ENCODE measurements at places on chromosomes 3 and 15.

DNA sequence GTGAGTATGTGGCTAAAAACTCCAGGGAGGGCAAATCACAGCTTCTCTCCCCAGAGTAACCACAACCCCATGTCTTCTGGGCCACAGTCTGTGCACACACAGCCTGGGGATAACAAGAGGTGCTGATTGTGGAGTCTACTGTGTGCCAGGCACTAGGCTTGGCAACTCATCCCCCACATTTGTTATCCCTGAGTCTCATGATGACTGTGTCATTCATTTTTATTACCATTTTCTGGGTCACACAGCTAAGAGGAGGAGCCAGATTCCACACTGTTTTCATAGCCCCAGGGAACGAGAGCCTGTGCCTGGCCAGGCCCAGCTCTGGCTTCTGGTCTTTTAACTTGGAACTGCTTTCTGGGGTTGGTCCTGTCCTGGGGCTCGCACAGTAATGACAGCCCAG lies 34.5 kb downstream of the ESYT3 start:
- peak; percentile 61 for DNase-seq

DNA sequence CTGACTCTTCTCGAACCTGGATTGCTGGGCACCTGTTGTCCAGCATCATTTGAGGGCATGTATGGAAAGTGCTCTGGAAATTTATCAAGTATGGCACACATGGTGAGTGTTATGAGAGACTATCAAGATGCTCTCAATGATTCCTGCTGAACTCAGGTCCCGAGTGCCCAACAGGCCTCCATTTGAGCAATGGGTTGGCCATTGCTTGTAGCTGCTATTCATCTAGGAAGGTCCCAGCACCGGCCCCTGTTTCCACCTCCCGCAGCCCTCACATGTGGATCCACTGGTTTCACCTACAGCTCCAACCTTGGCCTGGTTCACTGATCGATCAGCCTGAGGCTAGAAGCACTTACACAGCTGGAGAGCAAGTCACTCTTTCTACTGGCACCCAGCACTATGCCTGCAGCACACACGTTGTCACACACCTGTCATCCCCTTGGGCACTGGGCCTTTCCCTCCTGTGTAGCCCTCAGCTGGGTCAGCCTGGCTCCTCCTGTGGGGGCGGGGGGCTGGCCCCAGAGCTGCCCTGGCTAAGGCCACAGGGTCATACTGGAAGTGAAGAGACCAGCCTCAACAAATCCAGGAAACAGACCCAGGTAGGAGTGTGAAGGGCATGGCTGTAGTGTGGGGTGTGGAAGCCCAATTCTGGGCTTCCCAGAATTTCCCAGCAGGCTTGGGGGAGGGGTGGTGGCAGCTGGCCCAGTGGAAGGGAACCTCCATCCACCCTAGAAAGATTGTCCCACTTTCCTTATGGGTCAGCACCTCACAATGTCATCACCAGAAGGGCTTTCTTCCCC lies 41.7 kb upstream of the SMAD3 start:
- no peak for DNase-seq

- no peak for DNase-seq
Observed at GRCh38 chr15:76065245-76065644, 5.5 kb downstream of the TMEM266 start.

GRCh38 chr3:64601824-64602223 lies 86.0 kb downstream of the ADAMTS9 start:
- no peak for DNase-seq

DNA sequence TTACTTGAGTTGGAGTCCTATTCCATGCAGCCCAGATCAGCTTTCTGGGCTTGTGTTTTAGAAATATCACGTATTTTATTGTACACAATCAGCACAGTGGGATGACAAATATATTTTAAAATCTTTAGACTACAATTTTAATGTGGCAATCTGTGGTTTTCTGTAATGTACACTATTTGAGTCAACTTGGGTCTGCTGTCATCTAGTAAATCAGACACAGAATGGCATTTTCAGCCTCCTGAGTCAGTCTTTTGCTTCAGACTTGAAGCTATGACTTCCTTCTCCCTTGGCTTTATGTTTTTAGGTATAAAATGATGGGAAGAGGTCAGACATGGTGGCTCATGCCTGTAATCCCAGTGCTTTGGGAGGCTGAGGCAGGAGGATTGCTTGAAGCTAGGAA lies 232.1 kb downstream of the NECTIN3 start:
- peak; percentile 31 for DNase-seq

- no peak for DNase-seq
Observed at GRCh38 chr15:100901702-100902435, 17.3 kb upstream of the LRRK1 start.

DNA sequence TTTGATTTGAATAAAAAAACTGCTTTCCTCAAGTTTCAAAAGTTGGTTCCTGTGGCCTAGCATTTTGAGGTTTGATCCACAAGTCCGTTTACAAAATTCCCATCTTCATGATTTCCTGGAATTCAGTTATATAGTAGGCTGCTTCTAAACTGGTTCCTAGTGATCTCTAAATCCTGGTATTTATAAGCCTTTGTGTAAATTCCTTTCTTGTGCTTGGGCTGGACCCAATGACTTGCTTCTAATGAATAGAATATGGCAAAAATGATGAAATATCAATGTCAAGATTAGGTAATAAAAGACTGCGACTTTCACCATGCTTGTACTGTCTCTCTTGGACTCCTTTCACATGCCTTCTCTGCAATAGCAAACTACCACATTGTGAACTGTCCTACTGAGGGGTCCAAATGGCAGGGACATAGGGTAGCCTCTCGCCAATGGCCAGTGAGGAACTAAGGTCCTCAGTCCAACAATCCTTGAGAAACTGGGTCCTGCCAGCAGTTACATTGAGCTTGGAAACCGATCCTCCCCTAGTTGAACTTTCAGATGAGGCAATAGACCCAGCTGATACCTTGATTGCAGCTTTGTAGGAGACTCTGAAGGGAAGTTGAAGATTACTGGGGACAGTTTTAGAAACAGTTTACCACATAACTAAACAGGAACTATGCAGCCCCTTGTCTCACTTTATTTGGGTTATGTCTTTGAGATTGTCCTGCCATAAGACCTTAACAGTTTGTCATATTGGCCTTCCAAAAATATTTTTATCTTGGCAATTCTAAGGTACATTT lies 303.9 kb upstream of the TBC1D5 start:
- DNase-seq: no peak

- no peak for DNase-seq
Observed at GRCh38 chr3:40304352-40304751, 5.2 kb upstream of the EIF1B start.

DNA sequence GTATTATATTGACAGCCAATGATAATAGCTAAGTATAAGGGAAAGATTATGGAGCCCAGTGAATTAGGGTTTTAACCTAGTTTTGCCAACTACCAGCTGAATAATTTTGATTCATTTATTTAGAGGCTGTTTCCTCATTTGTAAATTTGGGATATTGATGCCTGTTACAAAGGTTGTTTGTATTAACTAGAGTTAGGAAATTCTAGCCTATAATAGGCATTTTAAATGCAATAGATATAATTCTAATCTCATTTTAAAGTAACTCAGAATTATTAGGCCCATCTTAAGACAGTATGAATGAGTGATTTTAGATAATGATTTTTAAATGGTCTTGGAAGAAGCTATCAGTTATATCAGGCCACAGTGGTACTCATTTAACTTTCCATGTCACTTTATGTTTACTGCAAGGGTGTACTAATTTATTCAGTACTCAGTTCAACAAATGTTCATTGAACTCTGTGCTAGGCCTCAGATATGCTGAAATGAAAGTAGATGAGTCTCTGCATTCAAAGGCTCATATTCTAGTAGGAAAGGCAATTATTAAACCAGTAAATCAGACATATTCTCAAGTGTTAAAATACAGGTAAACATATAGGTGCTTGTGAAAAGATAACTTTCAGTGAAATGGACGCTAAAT lies 200.8 kb downstream of the KLHL25 start:
- DNase-seq: no peak

DNA sequence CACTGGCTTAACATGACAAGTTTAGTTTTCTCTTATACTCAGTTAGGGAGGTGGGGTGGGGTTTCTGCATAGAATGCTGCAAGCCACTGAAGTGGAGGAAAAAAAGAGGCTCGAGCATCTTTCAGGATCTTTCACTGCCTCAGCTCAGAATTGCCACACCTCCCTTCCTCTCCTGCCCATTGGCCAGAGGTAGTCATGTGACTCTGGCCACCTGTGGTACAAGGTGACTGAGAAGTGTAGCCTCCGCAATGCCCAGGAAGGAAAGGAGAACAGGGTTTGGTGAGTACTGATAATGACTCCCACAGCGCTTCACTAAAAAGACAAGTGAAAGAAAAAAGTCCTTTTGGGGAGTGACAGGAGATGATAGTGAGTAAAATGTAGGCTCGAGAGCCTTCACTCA lies 124.3 kb upstream of the TRIM42 start:
- no peak for DNase-seq

GRCh38 chr3:188259596-188259995 lies 105.6 kb downstream of the LPP start:
- DNase-seq: no peak

- DNase-seq: no peak
Observed at GRCh38 chr15:31296219-31296645, 30.4 kb upstream of the KLF13 start.

- peak; percentile 50 for DNase-seq
Observed at GRCh38 chr3:194872669-194872977, 186.9 kb downstream of the FAM43A start.

GRCh38 chr15:41782371-41783282 lies 8.3 kb downstream of the MAPKBP1 start:
- DNase-seq: peak; percentile 50

GRCh38 chr15:78906316-78906620 lies 33.6 kb downstream of the MORF4L1 start:
- DNase-seq: peak; percentile 77

DNA sequence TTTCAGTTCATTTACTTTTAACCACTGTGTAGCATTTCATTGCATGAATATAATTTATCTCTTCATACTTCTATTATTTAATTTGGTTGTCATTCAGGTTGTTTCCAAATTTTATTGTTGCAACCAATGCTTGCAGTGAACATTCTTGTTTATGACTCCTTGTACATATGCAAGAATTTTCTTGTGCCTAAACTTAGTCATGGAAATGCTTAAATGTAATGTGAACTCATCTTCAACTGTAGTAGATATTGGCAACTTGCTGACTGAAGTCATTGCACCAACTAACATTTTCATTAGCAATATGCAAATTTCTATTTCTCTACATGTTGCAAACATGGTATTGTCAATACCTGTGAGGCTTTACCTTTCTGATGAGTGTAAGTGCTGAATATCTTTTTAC lies 26.7 kb downstream of the SIDT1 start:
- DNase-seq: no peak

GRCh38 chr3:184262764-184263179 lies 1.4 kb upstream of the CAMK2N2 start:
- no peak for DNase-seq

GRCh38 chr3:19348500-19348899 lies 200.2 kb downstream of the KCNH8 start:
- no peak for DNase-seq

GRCh38 chr3:170436697-170437096 lies 18.0 kb downstream of the CLDN11 start:
- no peak for DNase-seq

- no peak for DNase-seq
Observed at GRCh38 chr15:47470983-47471382, 246.3 kb upstream of the SEMA6D start.

DNA sequence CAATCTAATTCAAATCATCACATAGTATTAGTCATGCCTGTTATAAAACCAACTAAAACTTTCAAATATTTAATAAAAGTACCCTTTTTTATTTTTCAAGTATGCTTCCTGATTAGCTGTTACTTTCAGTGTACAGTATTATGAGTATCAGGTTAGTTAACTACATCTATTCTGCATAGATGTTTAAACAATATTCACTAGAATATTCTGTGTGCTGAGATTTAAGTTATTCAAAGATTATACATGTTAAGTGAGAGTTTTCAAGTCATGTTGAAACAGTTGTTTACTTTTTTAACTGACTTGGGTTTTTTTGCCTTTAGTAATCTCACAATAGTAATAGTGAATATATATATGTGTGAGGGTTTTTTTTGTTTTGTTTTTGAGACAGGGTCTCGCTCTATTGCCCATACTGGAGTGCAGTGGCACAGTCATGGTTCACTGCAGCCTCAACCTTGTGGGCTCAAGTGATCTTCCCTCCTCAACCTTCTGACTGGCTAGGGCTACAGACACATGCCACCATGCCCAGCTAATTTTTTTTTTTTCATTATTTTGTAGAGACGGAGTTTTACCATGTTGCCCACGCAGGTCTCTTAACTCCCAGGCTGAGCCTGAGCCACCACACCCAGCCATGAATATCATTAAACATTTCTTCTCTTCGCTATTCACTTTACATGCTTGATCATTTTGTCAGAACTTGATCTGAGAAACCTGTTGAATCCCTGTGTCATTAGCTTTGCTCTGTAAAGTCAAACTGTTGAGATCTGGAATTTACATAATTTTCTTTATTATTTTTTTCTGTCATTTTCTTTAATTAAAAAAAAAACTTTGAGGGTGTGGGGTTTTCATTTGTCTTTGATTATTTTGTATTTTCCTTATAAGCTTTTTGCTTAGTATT lies 286.2 kb upstream of the UBE2E1 start:
- DNase-seq: no peak
